Stimulated activated CD8-positive, alpha-beta memory T cell treated with anti-CD3 and anti-CD28 coated beads, Interleukin-15, amount 100 ng/mL, for 24 hours (primary cell): ENCODE measurements at places on chromosomes 11 and 22.

GRCh38 chr11:100639140-100639539 is 47.9 kb upstream of the ARHGAP42 start:
- no peak for DNase-seq

DNA sequence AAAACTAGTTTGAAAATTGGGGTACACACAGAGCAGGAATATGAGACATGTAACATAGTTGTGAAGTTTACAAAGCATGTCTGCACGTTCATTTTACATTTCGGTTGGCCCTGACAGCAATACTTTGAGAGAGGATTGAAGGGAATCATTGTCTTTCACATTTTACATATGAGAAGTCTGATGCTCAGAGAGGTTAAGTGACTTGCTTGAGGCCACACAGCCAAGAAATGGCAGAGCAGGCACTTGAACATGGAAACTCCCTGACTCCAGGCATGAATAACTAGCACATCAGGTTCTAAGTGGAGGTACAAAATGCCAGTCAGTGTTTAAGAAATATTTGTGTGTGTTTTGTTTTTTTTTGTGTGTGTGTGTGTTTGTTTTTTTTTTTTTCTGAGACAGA is 53.6 kb downstream of the APOL3 start:
- no peak for DNase-seq

GRCh38 chr11:114083391-114084252 is 24.1 kb downstream of the ZBTB16 start:
- no peak for DNase-seq

DNA sequence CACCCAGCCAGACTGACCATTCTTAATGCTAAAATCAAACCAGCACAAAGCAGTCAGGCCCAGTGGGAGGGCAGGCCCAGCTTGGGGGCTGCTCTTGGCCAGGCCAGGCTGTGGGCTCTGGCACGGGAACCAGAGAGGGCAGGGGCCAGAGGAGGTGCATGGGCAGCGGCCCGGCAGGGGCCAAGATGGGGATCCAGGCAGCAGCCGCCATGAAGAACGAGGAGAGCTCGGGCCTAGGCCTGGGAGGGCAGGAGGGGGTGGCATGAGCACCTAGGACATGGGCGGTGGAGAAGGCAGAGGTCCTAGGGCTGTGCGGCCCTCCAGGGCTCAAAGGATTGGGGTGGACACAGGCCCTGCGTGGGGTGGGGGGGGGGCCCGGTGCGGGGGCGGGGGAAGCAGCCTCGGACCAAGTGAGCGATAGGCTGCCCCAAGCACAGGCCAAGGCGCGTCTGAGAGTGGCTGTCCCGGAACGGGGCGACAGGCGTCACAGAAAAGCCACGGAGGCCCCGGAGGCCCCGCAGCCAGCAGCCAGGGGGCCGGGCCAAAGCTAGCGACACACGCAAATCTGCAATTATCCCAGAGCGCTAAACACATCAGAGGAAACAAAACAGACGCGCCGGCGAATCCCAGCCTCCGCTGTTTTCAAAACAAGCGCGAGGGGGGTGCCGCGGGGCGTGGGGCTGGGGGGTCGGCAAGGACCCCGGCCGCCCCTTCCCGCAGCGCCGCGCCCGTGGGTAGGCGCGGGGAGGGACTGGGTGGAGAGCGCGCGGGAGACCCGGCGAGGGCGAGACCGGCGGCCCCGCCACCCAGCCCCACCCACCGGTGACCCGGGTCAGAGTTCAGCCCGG is 8.3 kb downstream of the PLXNB2 start:
- DNase-seq: no peak

- no peak for DNase-seq
These were observed 736.9 kb downstream of the BRD1 start for GRCh38 chr22:49090853-49091135.

DNA sequence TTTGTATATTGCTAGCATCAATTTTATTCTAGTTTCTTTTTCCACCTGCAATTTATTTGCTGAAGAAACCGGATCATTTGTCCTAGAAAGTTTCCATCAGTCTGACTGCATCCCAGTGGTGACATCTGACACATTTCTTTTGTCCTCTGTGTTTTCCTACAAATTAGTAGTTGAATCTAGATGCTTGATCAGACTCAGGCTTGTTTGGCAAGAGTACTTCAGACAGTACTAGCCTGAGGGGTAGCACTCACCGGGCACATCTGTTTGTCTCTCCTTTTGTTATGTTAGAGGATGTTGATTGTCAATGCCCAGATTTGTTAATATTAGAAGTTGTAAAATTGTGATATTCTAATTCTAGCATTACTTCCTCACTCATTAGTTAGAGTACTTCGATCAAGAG is 204.8 kb downstream of the SWAP70 start:
- DNase-seq: no peak

- no peak for DNase-seq
These were observed 98.6 kb downstream of the MUC15 start for GRCh38 chr11:26473216-26474194.

- DNase-seq: no peak
These were observed 22.4 kb downstream of the PRR5 start for GRCh38 chr22:44724416-44724815.

DNA sequence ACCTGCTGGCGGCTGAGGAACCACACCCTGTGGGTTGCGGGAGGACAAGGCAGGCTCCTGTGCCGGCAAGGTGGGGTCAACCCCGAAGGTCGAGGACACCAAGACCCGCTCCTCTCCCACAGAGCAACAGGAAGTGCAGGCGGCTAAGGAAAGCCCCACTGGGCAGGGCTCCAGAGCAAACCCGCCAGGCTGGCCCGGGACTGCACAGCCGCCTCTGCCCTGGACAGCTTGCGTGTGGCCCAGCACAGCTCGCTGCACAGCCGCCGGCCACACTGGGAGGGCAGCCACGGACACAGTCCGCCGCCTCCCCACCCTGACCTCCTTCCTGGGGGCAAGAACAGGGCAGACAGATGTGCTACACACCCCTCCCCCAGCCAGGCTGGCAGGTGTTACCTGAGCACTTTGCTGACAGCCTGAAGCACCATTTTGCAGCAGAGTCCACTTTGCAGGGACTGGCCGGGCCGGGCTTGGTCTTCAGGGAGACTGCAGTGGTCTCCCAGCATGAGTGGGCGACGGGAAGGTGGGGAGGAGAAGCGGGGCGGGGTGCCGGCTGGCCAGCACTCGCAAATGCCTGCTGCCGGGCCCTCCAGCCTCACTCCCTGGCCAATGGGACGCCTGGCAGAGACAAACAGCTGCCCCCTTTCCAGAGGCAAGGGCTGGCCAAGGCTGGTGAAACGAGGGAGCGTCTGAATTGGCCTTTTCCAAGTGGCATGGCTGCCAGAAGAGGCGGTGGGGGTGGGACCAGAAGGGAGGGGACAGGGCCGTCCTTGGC is at the start of gene MOB2:
Gene MOB2, minus strand, starts transcription at position 726 of the 772 bp plus-strand sequence. Its CDS starts 223 bp downstream, at position 503.
- DNase-seq: no peak
